ENCODE measurements at places on chromosomes 11 and 22.
A peak's percentile ranks its signal among the peaks of the same experiment; 100 is the strongest.

- H3K4me3 ChIP-seq: no peak overlapping the region
- peaks cover 5% of the 10 kb centered on the region for H3K4me1 ChIP-seq
- H3K27ac ChIP-seq: no peak overlapping the region
- H3K36me3 ChIP-seq: peaks cover 73% of the 10 kb centered on the region
- no peaks in the 10 kb centered on the region for H3K27me3 ChIP-seq
- no peak for DNase-seq
Observed at GRCh38 chr11:70298243-70298915, 27.9 kb downstream of the PPFIA1 start.

DNA sequence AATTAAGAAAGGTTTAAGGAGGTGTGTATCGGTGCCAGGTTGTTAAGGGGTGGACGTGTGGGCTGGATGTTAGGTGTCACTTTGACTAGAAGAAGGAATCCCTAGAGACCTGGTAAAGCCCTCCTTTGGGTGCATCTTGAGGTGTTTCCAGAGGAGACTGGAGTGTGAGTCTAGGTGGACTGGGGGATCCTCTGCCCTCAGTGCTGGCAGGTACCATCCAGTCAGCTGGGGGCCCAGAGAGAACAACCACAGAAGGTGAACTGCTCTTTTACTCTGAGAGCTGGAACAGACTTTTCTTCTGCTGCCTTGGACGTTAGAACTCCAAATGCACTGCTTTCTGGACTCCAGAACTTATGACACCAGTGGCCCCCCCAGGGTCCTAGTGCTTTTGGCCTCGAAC is 44.0 kb downstream of the SPATA19 start:
- H3K27me3 ChIP-seq: peaks cover 35% of the 10 kb centered on the region

DNA sequence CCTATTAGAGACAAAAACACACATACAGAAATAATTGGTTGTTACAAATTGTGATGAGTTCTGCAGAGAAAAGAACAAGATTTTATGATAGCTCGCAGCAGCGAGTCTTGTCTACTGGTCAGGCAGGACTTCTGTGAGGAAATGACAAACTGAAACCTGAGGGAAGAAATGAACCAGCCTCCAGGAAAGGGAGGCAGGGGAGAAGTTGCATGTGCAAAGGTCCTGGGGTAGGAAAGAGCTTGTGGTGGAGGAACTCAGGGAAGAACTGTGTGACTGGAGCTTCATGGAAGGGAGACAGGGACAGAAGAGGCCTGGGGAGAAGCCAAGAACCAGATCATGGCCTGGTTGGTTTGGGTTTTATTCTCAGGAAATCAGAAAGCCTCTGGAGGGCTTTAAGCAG is 9.2 kb upstream of the RAB1B start:
- no peak for DNase-seq
- H3K27me3 ChIP-seq: no peaks in the 10 kb centered on the region
- H3K4me3 ChIP-seq: peak overlapping the region; percentile 96
- H3K27ac ChIP-seq: no peak overlapping the region

GRCh38 chr11:95650276-95650675 is 139.3 kb downstream of the FAM76B start:
- DNase-seq: no peak
- no peaks in the 10 kb centered on the region for H3K27me3 ChIP-seq
- no peak overlapping the region for H3K4me3 ChIP-seq
- H3K27ac ChIP-seq: no peak overlapping the region
- peaks cover 13% of the 10 kb centered on the region for H3K4me1 ChIP-seq
- no peaks in the 10 kb centered on the region for H3K36me3 ChIP-seq

DNA sequence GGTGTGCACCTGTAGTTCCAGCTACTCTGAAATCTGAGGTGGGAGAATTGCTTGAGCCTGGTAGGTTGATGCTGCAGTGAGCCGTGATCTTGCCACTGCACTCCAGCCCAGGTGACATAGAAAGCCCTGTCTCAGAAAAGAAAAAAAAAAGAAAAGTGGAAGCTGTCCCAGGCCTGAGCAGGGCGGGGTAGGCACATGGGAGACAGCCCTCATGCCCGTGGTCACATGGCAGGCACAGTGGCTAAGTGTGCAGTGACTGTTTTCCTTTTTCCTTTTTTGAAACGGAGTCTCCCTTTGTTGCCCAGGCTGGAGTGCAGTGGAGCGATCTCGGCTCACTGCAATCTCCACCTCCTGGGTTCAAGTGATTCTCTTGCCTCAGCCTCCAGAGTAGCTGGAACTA is 7.8 kb downstream of the OTUB1 start:
- DNase-seq: no peak
- H3K36me3 ChIP-seq: peaks cover 60% of the 10 kb centered on the region
- H3K4me3 ChIP-seq: no peak overlapping the region
- H3K4me1 ChIP-seq: no peaks in the 10 kb centered on the region

DNA sequence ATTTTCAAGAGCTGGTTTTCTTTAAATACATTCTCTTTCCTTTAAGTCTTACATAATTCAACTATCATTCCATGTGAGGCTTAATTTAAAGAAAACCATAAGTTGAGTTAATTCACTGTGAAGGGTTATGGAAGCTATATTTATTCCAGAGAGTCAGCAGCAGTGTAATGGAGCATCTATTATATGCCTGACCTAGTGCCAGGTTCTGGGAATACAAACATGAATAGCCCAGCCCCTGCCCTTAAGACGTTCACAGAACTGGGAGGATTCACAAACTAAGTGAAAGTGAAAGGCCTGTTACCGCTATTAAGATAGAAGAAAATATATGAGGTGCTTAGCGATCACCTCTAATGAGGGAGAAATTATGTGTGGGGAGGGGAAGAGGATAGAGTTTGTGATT is 408.9 kb upstream of the CCDC90B start:
- peaks cover 14% of the 10 kb centered on the region for H3K4me1 ChIP-seq
- H3K36me3 ChIP-seq: no peaks in the 10 kb centered on the region
- no peak for DNase-seq
- no peak overlapping the region for H3K4me3 ChIP-seq

- DNase-seq: no peak
- H3K36me3 ChIP-seq: peaks cover 4% of the 10 kb centered on the region
- no peak overlapping the region for H3K27ac ChIP-seq
- H3K27me3 ChIP-seq: no peaks in the 10 kb centered on the region
- peaks cover 9% of the 10 kb centered on the region for H3K4me1 ChIP-seq
Observed at GRCh38 chr11:101864098-101864497, 50.7 kb upstream of the CEP126 start.

GRCh38 chr11:28346721-28347120 is 238.5 kb downstream of the METTL15 start:
- no peak for DNase-seq
- no peaks in the 10 kb centered on the region for H3K4me1 ChIP-seq
- H3K27me3 ChIP-seq: no peaks in the 10 kb centered on the region
- no peak overlapping the region for H3K4me3 ChIP-seq

- DNase-seq: peak; percentile 60
- H3K27ac ChIP-seq: no peak overlapping the region
- no peaks in the 10 kb centered on the region for H3K36me3 ChIP-seq
- H3K4me3 ChIP-seq: peak overlapping the region; percentile 71
Observed at GRCh38 chr11:128695539-128696221, 1.8 kb downstream of the FLI1 start.

DNA sequence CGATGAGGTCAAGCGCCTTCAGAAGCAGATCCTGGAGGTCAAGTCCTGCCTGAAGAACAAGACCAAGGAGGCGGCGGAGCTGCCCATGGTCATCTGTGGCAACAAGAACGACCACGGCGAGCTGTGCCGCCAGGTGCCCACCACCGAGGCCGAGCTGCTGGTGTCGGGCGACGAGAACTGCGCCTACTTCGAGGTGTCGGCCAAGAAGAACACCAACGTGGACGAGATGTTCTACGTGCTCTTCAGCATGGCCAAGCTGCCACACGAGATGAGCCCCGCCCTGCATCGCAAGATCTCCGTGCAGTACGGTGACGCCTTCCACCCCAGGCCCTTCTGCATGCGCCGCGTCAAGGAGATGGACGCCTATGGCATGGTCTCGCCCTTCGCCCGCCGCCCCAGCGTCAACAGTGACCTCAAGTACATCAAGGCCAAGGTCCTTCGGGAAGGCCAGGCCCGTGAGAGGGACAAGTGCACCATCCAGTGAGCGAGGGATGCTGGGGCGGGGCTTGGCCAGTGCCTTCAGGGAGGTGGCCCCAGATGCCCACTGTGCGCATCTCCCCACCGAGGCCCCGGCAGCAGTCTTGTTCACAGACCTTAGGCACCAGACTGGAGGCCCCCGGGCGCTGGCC is 11.0 kb downstream of the RASD2 start:
- no peaks in the 10 kb centered on the region for H3K36me3 ChIP-seq
- H3K27me3 ChIP-seq: peaks cover 6% of the 10 kb centered on the region
- H3K27ac ChIP-seq: no peak overlapping the region
- no peaks in the 10 kb centered on the region for H3K4me1 ChIP-seq
- no peak for DNase-seq

GRCh38 chr11:46664612-46665011 is 35.8 kb downstream of the ARHGAP1 start:
- H3K36me3 ChIP-seq: peaks cover 69% of the 10 kb centered on the region
- peak overlapping the region; percentile 50 for H3K27ac ChIP-seq
- peaks cover 13% of the 10 kb centered on the region for H3K4me1 ChIP-seq
- H3K4me3 ChIP-seq: no peak overlapping the region
- no peaks in the 10 kb centered on the region for H3K27me3 ChIP-seq

- H3K36me3 ChIP-seq: no peaks in the 10 kb centered on the region
- peak; percentile 93 for DNase-seq
- H3K27me3 ChIP-seq: no peaks in the 10 kb centered on the region
- peak overlapping the region; percentile 86 for H3K4me3 ChIP-seq
Observed at GRCh38 chr22:31084811-31085492, 3.8 kb downstream of the SMTN start.

GRCh38 chr11:6315811-6316425 is 4.4 kb downstream of the CAVIN3 start:
- peaks cover 10% of the 10 kb centered on the region for H3K36me3 ChIP-seq
- DNase-seq: peak; percentile 86
- no peak overlapping the region for H3K4me3 ChIP-seq
- H3K27me3 ChIP-seq: no peaks in the 10 kb centered on the region

DNA sequence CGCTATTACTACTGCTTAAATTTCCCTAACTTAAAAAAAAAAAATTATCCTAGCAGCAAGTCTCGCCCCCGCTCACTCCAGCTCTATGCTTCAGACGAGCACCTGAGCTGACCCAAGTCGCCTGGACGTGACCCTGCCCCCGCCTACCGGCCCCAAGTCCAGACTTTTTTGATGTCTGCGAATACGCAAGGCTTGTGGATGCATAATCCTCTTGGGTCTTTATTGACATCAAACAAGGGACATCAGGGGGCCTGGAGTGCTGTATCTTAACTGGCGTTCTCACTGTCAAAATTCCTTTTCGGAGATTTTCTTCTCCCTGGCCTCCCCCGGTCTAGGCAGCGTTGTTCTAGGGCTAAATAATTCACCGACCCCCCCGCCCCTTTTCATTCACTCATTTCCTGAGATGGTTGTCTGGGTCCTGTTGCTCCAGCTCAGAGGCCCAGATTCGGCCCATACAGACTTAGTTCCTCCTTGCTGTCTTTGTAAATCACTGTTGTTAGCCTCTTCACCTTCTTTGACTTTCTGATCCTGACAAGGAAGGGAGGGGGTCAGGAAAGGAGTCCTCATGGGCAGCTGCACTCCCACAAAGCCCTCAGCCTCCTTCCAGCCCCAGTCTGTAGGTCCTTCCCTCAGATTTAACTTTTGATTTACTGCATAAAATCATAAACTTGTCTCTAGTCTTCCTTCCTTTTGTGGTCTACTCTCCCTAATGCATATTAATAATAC is 601 bp upstream of the LRP4 start:
- peaks cover 20% of the 10 kb centered on the region for H3K27me3 ChIP-seq
- H3K27ac ChIP-seq: peak overlapping the region; percentile 62
- no peaks in the 10 kb centered on the region for H3K36me3 ChIP-seq
- H3K4me1 ChIP-seq: no peaks in the 10 kb centered on the region

DNA sequence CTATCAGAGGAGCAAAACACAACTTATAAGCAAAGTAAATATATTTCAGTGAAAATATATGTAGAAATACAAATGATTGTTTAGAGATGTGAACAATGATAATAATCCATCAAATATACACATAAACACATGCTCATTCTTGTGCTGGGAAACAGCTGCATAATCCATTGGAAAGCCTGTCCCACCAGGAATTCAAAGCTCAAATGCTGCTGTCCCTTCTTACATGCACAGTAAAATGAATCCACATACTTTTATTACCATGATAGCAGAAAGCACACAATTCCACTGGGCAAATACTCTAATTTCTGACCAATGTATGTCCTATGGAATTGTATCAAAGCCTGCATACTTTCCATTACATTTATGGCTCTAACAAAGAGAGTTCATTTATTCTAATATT is 44.5 kb downstream of the SOX6 start:
- no peaks in the 10 kb centered on the region for H3K27me3 ChIP-seq
- no peaks in the 10 kb centered on the region for H3K36me3 ChIP-seq
- no peak for DNase-seq

DNA sequence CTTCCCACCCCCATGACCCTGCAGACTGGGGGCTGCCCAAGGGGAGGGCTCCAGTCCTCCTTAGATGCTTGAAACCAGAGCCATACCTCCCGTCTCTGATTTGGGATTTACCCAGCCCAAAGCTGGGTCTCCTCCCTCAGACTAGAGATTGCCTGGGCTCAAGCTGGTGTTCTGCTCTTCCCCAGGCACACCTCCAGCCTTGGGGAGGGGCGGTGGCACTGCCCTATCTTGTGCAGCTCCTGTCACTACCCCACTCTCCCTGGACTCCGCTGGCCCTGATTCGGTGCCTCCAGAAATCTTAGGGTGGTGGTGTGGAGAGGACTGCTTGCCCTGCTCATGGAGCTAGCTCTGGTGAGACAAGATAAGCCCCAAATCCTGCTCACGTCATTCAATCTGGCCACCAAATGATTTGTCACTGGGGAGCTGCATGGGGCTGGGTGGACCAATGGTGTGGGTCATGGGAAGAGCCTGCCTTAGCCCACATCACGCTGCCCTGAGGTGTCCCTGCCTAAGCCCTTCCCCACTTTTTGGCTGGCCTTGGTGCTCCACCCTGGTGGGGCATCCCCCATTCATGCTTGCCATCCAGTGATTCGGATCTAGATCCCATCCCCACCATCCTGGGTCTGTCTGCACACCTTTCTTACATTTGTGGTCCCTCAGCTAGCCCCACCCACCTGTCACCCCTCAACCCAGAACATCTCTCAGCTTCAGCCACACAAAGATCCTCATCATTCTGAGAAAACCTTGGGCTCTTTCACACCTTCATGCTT is 87.7 kb downstream of the PDE2A start:
- H3K27me3 ChIP-seq: peaks cover 86% of the 10 kb centered on the region
- H3K27ac ChIP-seq: no peak overlapping the region
- no peak overlapping the region for H3K4me3 ChIP-seq
- DNase-seq: no peak

GRCh38 chr11:78289552-78290292 is 101.0 kb downstream of the USP35 start:
- no peak overlapping the region for H3K4me3 ChIP-seq
- no peak overlapping the region for H3K27ac ChIP-seq
- peaks cover 19% of the 10 kb centered on the region for H3K36me3 ChIP-seq
- no peak for DNase-seq
- H3K4me1 ChIP-seq: peaks cover 7% of the 10 kb centered on the region
